Adipocyte (in vitro differentiated cells): ENCODE measurements at places on chromosomes 12 and 14.

- DNase-seq = no peak
Observed at GRCh38 chr14:61752626-61753025, 9.6 kb upstream of the SNAPC1 start.

DNA sequence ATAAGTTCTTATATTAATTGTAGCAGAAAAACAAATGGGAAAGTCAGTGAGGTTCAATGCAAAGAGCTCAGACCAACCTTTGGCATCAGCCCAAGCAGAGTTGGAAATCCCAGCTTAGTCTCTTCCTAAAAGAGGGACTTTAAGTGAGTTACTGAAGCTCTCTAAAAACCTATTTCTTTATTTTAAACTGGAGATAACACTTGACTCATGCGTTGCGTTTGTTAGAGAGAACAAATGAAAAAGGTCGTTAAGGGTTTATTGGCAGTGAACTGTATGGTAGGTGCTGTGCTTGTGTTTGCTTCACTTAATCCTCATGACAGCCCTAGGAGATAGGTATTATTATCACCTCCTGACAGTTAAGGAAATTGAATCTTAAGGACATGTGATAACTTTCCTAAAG is 396.5 kb downstream of the RAD51B start:
- no peak for DNase-seq

GRCh38 chr12:879641-880040 is 69.9 kb downstream of the RAD52 start:
- DNase-seq = no peak

GRCh38 chr14:32478050-32478449 is 149.0 kb downstream of the AKAP6 start:
- DNase-seq = no peak

DNA sequence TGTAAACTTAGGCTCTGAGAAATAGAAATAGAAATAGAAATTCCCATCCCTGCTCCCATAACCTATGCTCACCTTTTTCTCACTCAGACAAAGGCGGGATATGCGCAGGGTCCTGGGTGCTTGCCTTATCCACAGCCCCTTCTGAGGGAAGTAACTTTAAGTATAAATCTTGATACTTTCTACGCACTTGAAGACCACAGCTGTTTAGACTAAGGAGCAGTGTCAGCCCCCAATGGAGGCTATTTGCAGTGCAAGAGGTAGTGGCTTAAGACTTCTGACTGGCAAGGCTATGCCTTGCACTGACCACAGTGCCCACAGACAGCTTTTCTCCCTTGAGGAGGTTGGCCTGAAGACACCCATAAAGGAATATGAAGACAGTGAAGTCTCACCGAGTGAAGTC is 35.2 kb downstream of the ASCL1 start:
- no peak for DNase-seq

DNA sequence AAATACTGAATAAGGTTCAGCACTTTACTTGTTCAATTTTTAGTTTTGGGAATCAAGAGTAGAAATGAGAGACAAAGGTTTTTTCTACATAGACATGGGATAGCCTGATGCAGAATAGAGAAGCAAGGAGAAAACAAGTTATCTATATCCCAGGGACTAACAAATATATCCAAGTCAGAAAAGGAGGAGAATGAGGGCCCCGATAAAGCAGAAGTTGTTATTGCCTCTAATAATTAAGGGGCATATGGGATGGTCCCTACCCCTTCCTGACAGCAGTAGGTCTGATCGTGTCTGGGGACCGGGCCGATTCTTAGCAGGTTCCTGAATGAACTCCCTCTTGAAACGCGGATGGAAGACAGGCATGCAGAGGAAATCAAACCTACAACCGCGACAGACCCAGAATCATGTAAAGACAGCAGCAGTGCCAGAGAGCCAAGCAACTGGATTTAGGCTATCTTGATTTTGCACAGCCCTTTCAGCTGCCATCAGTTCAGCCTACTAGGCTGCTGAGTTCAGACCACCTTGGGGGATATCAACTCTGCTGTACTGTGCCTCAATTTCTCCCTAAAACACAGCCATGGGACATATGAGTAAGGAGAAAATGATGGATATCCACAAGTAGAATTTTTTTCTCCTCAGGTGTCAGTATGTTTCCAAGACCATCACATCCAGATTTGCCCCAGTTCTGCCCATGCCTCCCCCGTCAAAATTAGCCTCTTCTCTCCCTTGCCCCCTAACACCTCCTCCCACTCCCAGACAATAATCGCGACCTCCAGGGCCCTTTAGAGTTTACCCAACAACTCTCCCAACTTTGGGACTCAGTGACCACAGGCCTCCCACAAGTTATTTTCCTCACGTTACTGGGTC is 706 bp downstream of the PRMT5 start:
- peak; percentile 23 for DNase-seq

DNA sequence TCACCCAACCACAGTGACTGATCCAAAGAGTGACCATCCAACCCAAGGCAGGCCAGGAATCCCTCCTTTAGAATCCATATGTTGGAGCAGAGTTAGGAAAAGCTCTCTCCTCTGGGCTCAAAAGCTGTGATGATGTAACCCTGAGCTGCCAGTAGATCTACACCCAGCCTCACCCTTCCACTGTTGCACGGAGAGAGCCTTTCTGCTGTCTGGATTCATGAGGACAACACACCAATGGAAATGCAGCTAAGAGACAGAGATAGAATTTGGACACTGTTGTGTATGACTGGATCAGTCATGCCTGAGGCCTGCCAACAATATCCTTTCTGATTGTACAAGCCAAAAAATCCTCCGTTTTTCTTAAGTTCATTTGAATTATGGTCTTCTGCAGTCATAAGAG is 4.4 kb upstream of the OR6J1 start:
- DNase-seq = no peak

GRCh38 chr14:97655169-97655948 is 858.2 kb downstream of the VRK1 start:
- DNase-seq = no peak
